ENCODE measurements at places on chromosomes 4 and X. TPM values are rescaled to one million over a fixed set of nuclear protein-coding genes. Genes with fewer than 3 reads are reported as not detected.

- H3K27ac ChIP-seq, result no peak overlapping the region
- H3K4me1 ChIP-seq, result no peaks in the 10 kb centered on the region
- H3K27me3 ChIP-seq, result no peaks in the 10 kb centered on the region
- H3K36me3 ChIP-seq, result peaks cover 4% of the 10 kb centered on the region
Observed at GRCh38 chrX:56986138-56986537, 9.2 kb downstream of the SPIN3 start.

DNA sequence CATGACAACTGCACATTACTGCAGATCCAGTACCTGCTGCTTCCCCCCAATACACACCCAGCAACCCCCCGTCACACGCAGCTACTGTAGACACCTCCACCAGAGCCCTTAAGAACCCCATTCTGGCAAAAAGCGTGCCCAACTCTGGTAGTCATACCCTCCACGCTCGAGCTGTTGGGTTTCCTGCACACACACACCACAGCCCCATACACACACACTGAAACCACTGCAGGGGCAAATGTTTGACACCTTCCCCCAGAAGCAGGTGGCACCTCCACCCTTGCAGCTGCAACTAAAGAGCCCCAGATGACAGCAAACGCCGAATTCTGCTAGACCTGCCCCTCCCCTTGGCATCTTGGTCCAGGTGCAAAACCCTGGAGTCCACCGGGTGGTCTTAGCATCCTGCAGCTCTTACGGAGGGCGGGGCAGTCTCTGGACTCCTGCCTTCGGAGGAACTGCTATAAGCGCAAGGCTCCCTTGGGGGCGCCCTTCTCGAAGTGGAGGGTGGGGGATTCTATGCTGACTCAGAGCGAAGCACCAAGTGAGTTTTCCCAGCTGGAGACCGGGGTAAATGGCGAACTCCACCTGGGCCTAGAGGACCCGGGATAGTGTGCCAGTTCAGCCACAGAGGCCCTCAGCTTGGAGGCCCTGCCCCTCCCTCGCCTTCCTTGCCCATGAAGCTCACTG is 1.5 kb downstream of the FRMPD3 start:
- H3K27ac ChIP-seq, result no peak overlapping the region
- DNase-seq, result no peak
- H3K4me3 ChIP-seq, result no peak overlapping the region
- H3K27me3 ChIP-seq, result peaks cover 5% of the 10 kb centered on the region

- H3K4me1 ChIP-seq, result no peaks in the 10 kb centered on the region
- no peak overlapping the region for H3K27ac ChIP-seq
- no peak for DNase-seq
- H3K4me3 ChIP-seq, result no peak overlapping the region
- peaks cover 8% of the 10 kb centered on the region for H3K27me3 ChIP-seq
Observed at GRCh38 chrX:23937100-23937499, 29.3 kb downstream of the CXorf58 start.

- no peak overlapping the region for H3K4me3 ChIP-seq
- H3K4me1 ChIP-seq, result no peaks in the 10 kb centered on the region
- no peak overlapping the region for H3K27ac ChIP-seq
- no peak for DNase-seq
Observed at GRCh38 chr4:142110136-142110535, 473.8 kb downstream of the IL15 start.

DNA sequence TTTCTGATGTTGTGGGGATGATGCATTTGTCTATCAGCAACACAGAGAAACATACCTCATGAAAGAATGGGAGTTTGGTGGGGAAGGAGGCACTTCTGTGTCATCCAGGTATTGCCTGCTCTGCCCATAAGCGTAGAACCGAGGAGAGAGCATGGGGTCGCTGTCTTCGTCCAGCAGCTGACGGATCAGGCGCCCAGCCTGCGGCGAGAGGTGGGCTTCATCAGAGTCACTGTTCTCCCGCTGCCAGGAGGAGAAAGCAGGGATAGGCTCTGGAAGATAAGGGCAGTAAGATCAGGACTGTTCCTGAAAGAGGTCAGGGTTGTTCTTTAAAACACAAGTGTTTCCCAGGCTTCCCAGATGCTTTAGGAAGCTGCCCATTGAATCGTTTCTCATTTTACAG is 52.7 kb upstream of the NAP1L5 start:
- H3K4me1 ChIP-seq, result no peaks in the 10 kb centered on the region
- no peak overlapping the region for H3K4me3 ChIP-seq
- H3K27ac ChIP-seq, result no peak overlapping the region

DNA sequence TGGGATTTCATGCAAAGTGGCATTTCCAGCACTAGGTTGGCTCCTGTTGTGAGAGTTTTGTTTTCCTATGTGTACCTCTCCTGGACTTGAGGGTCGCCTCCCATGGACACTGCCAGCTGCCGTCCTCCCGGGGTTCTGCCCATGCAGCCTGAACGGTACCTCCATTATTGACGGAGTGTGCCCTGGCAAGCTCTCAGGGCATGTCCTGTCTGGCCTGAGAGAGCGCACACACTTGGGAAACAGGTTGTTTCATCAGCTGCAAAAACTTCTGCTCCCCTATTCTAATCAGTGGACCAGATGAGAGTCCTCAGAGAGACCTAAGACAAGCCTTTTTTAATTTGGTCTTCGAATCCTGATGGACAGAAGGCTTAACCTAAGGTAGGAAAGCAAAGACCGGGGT is 56.6 kb upstream of the HOPX start:
- H3K4me3 ChIP-seq, result no peak overlapping the region
- H3K27ac ChIP-seq, result no peak overlapping the region
- no peak for DNase-seq
- no peaks in the 10 kb centered on the region for H3K27me3 ChIP-seq
- no peaks in the 10 kb centered on the region for H3K36me3 ChIP-seq

DNA sequence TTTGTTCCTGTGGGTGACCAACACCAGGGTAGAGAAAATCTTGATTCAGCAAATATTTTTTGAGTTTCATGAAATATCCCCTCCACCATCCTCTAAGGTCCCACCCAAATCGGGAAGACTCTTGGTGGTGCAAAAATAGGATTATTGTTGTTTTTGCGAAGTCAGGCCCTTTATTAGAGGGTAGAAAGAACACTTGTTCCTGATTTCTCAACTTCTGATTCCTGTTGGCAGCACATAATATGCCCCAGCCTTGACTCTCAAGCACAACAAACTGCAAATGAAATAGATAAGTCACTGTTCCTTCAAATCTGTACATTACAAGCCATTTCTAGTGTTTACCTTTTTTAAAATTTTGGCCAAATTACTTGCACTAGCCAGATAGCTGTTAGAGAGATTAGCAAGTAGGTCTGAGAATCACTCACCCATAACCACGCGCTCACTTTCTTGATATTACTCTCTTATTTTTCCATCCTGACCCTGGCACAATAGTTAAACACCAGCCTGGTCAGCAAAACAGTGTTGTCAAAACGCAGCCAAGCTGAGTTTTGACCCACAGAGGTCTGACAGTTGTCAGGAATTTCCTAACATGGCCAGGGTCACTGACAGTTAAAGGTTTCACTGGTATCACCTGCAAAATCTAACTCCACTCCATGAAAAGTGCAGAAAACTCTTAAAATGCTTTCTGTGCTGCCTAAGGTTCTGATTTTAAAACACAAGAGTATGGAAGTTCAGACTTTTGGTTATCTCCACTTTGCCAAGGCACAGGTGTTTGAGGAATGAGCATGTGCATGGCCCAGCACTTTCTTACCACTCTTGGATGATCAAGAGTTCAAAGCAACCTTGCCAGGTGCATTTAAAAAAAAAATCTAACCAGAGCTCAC is 69.8 kb downstream of the RBM47 start:
- peak overlapping the region; percentile 62 for H3K27ac ChIP-seq
- peaks cover 100% of the 10 kb centered on the region for H3K4me1 ChIP-seq
- DNase-seq, result peak; percentile 42

DNA sequence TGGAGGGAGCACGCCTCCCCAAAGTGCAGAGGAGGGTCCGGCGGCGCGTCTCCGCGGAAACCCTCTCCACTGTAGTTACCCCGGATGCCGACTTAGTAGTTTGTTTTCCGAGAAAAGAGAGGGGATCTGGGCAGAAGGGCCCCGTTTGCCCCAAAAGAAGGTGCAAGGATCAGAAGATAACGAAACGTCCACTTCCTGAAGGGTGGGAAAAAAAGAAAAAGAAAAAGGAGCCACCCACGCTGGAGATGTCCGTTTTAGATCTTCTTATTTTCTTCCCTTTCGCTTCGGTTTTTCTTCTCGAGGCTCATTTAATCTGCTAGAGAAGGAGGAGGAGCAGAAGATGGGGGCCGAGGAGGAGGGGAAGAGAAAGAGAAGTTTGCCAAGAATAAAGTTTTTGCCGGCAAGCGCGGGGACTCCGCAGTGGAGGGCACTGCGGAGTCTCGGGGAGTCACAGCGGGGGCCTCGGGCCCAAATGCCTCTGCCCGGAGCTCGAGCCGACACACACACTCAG is 517 bp downstream of the LEF1 start:
- DNase-seq, result no peak
- H3K4me1 ChIP-seq, result peaks cover 43% of the 10 kb centered on the region
- H3K36me3 ChIP-seq, result no peaks in the 10 kb centered on the region

DNA sequence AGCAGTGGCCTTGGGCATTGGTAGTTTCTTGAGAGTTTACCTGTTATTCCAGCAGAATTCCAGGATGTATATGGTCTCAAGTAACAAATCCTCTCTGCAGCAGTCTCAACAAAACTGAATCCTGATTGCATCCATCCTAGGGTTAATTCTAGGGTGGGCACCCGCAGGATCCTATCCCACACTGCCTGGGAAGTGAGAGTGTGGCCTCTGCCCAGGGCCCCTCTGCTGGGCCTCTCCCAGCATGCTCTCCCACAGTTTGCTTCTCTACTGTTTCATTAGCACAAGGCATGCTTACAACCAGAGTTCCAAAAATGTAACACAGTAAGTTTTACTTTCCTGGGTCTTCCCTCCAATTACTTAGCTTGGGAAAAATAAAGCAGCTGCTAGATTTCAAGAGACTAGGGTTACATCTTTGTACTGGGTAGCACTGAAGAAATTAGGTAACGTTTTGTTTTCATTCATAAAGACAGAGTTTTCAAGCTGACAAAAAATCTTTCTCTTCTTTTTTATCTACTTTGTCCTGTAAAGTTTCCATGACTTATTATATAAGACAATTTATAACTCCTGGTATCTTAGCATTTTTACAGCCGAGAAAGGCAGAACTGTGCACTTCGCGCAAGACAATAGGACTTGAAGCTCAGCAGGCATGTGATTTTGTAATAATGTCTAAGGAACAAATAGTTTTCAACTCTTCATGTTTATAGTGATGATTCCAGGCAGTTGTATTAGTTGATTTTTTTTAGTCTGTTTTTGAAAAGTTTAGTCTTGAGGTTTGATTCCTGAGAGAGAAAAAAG is 131.2 kb upstream of the PCDH18 start:
- no peaks in the 10 kb centered on the region for H3K27me3 ChIP-seq
- no peak overlapping the region for H3K27ac ChIP-seq
- no peaks in the 10 kb centered on the region for H3K36me3 ChIP-seq
- DNase-seq, result no peak
- H3K4me3 ChIP-seq, result no peak overlapping the region
- H3K4me1 ChIP-seq, result no peaks in the 10 kb centered on the region

DNA sequence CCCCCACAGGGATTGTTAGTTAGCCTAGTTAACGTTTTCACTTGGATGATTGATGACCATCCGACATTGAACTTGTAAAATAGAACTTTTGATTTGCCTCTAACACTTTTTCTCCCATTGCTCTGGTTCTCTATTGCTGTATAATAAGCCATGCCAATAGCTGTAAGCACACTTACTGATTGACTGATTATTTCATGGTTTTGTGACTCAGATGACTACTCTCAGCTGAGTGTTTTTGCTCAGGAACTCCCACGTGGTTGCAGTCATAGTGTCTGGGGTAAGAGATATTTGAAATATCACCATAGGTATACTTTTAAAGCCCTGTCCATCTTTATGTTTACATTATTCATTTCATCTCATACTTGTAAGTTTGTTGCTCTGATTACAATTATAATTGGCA is 1285.5 kb downstream of the STIM2 start:
- DNase-seq, result no peak
- no peak overlapping the region for H3K27ac ChIP-seq
- no peaks in the 10 kb centered on the region for H3K4me1 ChIP-seq
- no peaks in the 10 kb centered on the region for H3K27me3 ChIP-seq
- H3K36me3 ChIP-seq, result no peaks in the 10 kb centered on the region
- H3K4me3 ChIP-seq, result no peak overlapping the region

- no peak overlapping the region for H3K27ac ChIP-seq
- no peak overlapping the region for H3K4me3 ChIP-seq
- peaks cover 3% of the 10 kb centered on the region for H3K27me3 ChIP-seq
- H3K4me1 ChIP-seq, result peaks cover 16% of the 10 kb centered on the region
Observed at GRCh38 chr4:74447636-74448233, 2.8 kb downstream of the AREG start.

- H3K27me3 ChIP-seq, result no peaks in the 10 kb centered on the region
- H3K27ac ChIP-seq, result no peak overlapping the region
- no peak overlapping the region for H3K4me3 ChIP-seq
- no peaks in the 10 kb centered on the region for H3K4me1 ChIP-seq
- no peaks in the 10 kb centered on the region for H3K36me3 ChIP-seq
Observed at GRCh38 chr4:146790515-146790914, 151.8 kb downstream of the POU4F2 start.

DNA sequence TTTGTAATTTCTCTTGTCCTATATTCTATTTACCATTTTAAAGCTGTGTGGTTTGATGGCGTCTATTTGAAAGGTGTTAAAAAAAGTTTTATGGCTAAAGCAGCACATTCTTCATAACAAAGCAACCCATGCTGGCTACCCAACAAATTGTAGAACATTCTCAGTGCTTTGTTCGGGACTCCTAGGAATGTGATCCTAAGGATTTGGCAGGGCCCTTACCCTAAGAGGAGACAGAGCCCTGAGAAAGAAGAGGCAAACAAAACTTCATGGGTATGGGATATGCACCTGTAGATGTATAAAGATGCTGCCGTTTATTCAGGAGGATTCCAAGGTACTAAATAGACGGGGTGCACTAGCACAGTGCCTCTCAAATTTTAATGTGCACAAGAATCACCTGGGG is 370.8 kb upstream of the DIPK2B start:
- H3K4me1 ChIP-seq, result no peaks in the 10 kb centered on the region
- no peak overlapping the region for H3K27ac ChIP-seq
- H3K4me3 ChIP-seq, result no peak overlapping the region

- H3K4me1 ChIP-seq, result no peaks in the 10 kb centered on the region
- no peaks in the 10 kb centered on the region for H3K27me3 ChIP-seq
- H3K27ac ChIP-seq, result no peak overlapping the region
- H3K36me3 ChIP-seq, result no peaks in the 10 kb centered on the region
- no peak for DNase-seq
Observed at GRCh38 chr4:151152028-151152427, 52.6 kb downstream of the RPS3A start.

DNA sequence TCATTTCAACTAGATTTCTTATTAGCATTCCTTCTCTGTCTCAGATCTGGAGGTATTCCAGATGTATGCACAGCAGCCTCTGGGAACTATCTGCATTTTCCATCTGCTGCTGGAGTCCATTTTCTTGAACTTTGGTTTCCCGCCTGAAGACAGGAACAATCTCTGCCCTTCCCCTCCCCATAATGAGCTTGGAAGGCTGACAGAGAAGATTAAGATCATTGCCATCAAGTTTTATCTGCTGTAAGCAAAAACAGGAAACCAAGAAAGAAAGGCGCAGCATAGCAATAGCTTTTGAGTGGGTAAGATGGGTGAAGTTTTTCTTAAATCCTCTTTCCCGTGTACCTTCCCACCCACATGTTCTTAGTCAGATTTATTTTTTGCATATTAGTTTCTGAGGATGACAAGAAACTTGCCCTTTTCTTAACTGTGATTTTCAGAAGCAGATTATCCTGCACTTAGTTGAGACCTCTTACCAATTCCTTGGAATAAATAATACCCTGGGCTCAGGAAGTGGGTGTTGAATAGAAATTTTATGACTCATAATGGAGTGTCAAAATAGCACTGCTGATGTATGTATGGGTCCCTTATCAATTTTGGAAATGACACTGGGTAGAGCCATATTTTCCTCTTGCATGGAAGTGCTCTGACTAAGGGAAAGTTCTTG is 78.3 kb downstream of the CT47B1 start:
- H3K27me3 ChIP-seq, result no peaks in the 10 kb centered on the region
- no peak overlapping the region for H3K4me3 ChIP-seq
- peaks cover 13% of the 10 kb centered on the region for H3K4me1 ChIP-seq
- H3K36me3 ChIP-seq, result no peaks in the 10 kb centered on the region

Gene GPR101
- not detected for polyA plus RNA-seq
